ENCODE measurements at places on chromosomes 7 and 10.

GRCh38 chr10:59803714-59804113 is 50.5 kb upstream of the MRLN start:
- DNase-seq: no peak

DNA sequence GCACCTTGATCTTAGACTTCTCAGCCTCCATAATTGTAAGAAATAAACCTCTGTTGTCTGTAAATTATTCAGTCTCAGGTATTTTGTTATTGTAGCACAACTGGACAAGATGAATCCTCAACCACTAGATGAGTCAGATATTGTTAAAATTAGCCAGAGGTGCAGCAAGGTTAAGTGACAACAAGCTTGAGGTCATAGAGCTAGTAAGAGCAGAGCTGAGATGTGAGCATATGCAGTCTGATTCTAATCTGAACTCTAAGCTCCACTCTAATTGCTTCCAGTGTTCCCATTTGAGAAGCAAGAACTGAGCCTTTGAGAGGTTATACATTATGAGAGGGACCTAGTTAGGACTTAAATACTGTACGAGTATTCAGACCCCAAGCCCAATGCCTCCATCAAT is 93.1 kb downstream of the FZD1 start:
- no peak for DNase-seq

- DNase-seq: no peak
Observed at GRCh38 chr7:142240546-142240945, 17.3 kb downstream of the PRSS58 start.

- no peak for DNase-seq
Observed at GRCh38 chr7:143372070-143372469, 9.1 kb upstream of the ZYX start.

- no peak for DNase-seq
Observed at GRCh38 chr10:52434734-52435133, 120.7 kb downstream of the DKK1 start.

- DNase-seq: no peak
Observed at GRCh38 chr10:92327445-92328433, 36.8 kb downstream of the MARCHF5 start.

GRCh38 chr7:833601-834258 is 1.5 kb downstream of the SUN1 start:
- DNase-seq: no peak

DNA sequence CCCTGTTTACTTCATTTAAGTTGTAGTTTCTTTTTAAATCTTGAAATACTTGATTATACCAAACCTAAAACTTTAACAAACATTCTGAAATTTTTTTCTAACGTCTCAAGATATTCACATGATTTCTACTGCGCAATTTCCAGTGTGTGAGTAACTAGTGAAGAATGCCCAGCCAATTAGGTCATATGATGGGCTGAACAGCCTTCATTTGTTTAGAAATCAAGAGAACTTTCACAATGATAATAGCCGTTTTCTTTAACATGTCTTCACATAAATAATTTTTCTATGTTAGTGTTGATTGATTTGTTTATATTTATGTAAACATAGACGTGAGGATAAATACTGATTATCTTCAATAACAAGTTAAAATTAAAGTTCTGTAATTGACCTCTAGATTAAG is 21.8 kb downstream of the STAM start:
- DNase-seq: peak; percentile 8

DNA sequence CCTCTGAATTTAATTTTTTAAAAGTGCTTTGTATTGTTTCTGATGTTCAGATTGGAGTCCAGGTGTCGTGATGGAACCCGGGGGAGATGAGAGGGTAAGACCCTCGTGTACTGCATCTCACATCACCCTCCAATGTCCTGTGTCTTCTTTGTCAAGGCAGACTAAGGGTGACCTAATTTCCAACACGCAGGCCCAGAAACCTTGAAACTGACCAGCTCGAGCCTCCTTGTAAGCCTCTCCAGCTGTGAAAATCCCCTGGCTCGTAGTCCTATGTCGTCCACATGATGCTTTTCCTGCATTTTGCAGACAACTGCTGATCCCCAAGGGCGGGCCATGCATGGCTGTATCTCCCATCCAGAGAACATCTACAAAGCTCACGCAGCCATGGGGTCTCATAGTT is 220.2 kb downstream of the ARHGAP12 start:
- DNase-seq: no peak

GRCh38 chr10:70494966-70495365 is 16.4 kb downstream of the PALD1 start:
- DNase-seq: no peak

DNA sequence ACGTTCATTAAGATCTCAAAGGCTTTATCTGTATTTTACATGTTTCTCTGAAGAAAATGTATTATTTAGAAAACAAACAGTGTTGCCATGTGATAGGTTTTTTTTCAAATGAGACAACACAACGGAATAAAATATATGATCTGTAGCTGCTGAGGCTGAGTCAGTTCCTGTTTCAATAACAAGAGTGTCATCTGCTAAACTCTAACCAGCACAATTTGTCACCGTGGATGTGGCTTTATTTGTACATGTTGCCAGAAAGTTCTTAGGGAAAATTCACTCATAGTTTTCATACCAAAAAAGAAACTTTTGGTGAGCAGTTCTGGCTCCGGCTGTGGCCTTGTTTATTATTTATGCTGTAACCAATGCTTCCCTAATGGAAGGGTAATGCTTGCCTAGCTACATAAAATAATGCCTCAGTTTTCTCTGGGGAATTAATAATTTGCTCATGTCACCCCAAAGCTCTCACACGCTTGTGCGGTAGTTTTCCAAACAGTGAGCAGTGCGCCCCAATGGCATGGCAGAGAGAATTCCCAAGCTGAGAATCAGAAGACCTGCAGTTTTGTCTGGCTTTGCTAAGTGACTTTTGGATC is 20.3 kb upstream of the KLF6 start:
- DNase-seq: no peak

DNA sequence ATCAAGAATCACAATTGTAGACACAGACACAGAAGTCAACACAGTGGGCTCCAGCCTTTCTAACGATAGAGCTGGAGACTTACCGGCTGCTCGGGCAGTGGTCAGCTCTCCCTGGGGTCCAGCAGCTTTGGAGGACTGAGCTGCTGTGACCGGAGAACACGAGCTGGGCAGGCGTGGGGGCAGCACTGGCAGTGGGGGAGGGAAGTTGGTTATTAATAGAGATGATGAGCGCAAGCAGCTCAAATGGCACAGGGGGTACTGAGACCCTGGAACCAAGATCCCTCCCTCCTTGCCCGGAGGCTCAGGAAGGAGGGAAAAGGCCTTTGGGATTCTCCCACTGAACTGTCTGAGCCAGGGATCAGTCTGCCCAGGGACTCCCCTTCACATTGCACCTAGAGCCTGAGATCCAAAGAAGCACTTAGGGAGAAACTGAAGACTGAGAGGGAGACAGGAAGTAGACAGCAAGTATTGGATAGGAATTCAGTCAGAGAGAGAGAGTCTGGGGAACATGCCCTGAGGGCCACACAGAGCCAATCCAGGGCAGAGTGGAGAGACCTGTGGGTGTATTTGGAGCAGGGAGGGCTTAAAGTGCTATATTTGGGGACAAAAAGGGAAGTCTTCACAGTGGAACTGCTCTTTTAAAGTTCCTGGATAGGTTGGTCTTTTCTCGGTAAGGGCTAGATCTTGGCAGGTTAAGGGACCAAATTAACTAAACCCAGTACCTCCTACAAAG is at the start of gene MYOZ1:
Gene MYOZ1, minus strand, starts transcription at position 147 of the 733 bp plus-strand sequence. CDS start 1,457 bp downstream, outside the sequence.
- DNase-seq: no peak

GRCh38 chr7:17015598-17016031 is 133.8 kb upstream of the AGR3 start:
- DNase-seq: no peak

GRCh38 chr7:24971333-24972165 is 8.4 kb downstream of the OSBPL3 start:
- DNase-seq: no peak

- DNase-seq: no peak
Observed at GRCh38 chr10:82266438-82266837, 391.4 kb downstream of the NRG3 start.

GRCh38 chr10:482848-483247 is 206.6 kb downstream of the DIP2C start:
- no peak for DNase-seq

DNA sequence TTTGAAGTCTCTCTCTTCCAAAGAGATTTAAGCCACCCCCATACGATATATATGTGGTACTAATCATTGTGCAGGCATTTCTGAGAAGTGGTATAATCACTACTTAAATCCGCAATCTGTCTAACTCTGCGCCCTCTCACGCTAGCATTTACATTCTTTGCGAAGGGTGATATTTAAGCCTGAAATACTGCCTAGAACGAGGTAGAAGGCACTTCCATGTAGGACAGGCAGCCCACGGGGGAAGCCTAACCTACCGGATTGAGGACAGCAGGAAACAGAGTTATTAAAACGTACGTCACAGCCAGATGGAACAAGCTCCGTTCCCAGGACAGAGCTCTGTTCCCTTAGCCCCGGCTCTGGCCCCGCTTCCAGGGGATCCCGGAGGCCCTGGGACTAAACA is 59.3 kb upstream of the ECHDC3 start:
- peak; percentile 43 for DNase-seq

GRCh38 chr7:80790877-80791276 is 128.0 kb downstream of the SEMA3C start:
- DNase-seq: no peak

DNA sequence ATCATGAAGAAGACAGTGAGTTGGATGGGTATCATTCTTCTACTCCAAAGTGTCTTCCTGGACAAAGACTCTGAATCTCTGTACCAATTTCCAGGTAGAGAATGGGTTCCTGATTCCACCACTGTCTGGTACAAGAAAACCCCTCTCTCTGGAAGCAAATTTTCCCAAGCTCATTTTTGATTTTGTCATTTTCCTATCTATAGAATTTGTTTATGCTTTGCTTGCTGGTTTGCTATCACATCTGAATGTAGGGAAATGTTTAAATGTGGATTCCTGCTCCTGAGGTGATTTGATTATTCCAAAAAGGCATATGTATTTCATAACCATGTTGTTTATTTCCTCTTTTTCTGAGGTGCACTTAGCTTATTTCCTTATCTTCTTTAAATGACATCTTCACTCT is at the start of gene TAS2R16:
Gene TAS2R16, minus strand, starts transcription at position 101 of the 400 bp plus-strand sequence. Its CDS starts 66 bp downstream, at position 35.
- no peak for DNase-seq

GRCh38 chr7:2566890-2567678 is 8.3 kb downstream of the IQCE start:
- DNase-seq: peak; percentile 34

DNA sequence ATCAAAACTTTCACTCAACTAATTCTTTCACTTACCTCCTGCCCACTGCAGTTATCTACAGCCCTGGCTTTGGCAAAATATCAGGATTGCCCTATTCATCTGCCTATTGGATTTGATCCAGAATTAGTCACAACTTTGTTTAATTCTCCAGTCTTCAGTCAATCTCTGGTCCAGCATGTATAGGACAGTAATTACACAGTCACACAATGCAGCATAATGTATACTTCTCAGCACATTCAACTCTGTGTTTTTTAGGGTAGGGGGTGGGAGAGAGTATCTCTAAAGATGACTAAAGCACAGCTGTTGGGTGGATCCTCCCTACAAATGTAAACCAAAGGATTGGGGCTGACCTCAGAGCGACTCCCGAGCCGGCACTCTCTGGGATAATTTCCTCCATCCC is 17.7 kb upstream of the NRP1 start:
- peak; percentile 44 for DNase-seq

- DNase-seq: no peak
Observed at GRCh38 chr7:149768931-149769330, 4.5 kb downstream of the ZNF467 start.

DNA sequence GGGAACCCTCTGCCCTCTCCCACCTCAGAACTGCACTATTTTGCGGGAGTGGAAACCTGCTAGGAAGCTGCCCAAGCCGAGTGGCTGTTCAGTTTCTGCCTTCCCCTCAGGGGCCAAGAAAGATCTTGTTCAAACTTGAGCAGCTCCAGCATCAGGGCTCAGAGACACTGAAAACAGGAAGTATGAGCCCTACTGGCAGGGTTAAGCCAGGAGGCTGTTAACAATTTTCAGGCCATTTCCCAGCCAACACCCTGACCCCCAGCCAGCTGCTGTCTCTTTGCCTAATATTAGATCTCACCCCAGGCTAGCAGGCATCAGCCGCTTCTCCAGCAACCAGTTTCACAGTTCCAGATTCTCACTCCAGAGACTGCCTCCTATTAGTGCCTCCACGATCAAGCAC is 9.2 kb downstream of the PLAU start:
- no peak for DNase-seq

DNA sequence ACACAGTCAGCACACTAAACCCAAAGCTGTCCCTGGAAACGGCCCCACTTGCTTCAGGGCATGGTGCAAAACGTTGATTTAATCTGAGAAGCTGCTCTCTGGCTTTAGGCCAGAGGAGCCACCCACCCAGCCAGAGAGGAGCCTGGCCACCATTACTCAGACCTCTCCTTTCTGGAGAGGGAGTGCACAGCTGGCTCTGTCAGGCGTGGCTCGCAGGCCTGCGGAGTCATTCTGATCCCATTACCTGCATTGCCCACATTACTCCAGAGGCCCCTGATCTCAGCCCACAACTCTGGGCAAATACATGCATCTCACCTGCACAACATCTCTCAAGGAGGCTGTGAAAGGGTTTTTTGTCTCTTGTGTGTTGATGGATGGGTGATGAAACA is 370.0 kb upstream of the IGFBP3 start:
- DNase-seq: no peak

GRCh38 chr10:118570591-118570990 is 24.9 kb downstream of the PRLHR start:
- no peak for DNase-seq

DNA sequence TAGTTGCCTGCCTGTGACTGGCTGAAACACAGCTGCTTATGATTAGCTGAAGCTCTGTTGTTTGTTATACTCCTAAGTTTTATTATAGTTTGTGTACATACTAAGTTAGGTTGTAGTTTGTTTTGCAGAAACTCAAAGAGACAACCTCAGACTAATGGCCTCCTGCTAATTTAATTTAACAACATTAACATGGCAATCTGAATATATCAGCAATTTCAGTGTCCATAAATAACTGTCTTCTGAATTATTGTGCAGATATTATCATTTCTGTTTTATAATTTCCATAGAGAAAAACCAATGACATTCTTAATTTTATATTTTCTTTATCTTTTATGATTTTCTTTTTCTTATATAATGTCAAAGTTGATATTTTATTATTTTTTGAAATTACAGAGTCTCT is 298.1 kb upstream of the PLXDC2 start:
- DNase-seq: no peak

Data from spinal cord (tissue), 10 donors.